ENCODE measurements at places on chromosomes 7 and 10.

GRCh38 chr7:38615665-38616064, 15.5 kb downstream of the AMPH start:
- DNase-seq = no peak

DNA sequence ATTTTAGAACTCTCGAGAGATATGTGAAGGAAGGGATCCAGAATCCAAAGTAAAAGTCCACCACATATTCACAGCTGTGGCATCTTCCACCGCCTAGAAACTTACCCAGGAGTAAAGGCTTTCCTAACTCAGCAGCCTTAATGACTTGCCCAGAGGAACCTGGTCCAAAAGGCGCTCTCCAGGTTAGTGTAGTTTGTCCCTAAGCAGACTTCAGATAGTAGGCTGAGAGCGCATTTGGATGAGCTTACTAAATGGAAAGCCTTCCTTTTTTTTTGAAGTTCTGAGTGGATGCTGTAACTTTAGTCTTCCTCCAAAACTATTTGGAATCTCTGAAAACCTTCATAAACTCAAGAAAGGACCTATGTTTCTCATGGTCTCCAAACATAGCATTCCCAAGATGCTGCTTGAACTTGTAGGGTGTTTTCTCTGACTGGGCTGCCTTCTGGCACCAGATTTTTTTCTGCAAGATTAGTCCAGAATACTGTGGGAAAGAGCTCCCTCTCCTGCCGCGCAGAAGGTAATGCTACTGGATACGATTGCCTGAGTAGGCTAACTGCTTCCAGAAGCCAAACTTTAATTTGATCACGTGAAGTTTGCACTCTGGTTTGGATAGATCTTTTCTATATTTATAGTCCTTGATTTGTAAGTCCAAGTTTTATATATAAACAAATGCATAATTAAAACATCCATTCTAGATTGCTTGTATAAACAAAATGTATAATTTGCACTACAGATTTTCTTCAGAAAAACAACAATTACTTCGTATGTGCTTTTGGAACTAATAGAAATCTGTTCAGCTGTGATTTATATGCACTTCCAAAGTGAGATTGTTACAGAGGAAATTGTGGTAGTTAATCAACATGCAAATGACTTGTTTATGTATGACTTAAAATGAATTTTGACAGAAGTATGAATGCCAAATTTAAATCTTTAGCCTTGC, 19.6 kb upstream of the GPR37 start:
- DNase-seq = no peak

DNA sequence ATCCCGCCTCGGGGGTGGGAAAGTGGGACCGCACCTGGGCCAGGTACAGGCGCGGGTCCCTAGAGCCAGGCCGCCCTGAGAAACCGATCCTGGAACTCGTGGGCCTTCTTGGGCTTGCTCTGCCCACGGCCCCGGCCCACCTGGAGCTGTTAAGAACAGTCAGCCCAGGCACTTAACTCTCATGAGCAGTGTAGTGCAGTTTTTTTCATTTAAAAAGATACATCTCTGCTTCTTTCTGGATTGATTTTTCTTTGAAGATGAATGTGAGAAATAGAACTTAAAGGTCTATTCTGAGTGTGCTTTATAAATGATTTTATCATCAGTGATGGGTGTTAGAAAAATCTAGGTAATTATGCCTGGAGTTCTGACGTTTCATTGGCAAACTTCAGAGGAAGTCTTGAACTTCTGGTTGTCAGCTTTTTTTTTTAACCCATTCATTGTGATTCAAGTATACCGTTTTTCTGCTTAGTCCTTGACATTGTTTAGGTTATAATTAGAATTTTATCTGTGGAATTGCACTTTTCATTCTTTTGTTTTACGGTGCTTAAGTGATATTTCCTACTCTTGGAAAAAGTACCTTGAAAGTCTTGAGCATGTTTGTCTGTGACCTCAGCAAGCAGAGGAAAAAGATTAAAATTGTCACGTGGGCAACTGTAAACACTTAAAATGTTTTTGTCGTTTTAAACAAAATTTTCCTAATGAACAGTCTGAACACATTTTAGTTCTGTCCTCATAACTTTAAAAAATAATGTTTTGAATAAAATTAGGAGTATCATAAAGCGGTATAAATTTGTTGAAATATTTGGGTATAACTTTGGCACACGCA, 906 bp downstream of the CDK1 start:
- DNase-seq = no peak

- DNase-seq = no peak
Observed at GRCh38 chr7:7959979-7960670, 8.5 kb upstream of the GLCCI1 start.

DNA sequence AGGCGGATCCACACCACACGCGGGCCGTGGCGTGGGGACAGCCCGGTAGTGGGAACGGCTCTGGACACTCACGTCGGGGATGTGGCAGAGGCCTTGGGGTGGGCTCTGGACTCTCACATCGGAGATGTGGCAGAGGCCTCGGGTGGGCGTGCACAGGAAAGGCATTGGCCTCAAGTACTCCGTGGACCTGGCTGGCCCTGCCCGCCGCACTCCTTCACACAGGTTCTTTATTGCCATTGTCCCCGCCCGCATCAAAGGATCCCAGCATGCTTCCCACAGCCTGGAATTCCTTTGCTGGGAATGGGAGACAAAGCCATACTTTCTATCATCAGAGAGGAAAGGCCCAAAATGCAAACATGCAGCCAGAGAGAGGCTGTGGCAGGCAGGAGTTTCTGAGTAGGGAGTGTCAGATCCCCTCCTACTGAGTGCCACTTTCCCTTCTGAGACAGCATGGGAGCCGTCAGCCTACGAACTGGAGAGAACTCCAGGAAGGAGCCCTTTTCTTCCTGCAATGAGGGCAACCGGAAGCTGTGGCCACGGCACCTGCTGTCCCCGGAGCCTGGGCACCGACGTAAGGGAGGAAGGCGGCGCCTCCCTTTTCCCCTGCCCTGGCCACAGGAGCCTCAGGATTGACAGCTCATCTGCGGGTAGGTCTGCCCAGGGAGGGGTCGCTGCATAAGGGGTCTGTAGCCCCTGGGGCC, 51.5 kb downstream of the RBM17 start:
- no peak for DNase-seq

GRCh38 chr10:130014263-130015074, 50.4 kb upstream of the EBF3 start:
- no peak for DNase-seq

DNA sequence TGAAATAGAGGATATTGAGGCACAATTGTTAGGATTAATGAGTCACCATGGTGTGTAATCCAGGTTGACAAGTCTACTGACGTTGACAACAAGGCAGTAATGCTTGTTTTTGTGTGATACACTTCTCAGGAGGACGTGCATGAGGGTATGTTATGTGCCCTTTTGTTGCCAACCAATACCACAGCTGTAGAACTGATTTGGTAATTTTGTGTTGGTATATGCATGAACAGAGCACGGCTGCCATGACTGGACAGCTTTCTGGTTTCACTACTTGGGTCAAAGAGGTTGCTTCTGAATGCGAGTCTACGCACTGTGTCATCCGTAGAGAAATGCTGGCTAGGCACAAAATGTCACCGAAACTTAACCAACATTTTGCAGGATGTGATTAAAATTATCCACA, 32.9 kb downstream of the PHTF2 start:
- no peak for DNase-seq

DNA sequence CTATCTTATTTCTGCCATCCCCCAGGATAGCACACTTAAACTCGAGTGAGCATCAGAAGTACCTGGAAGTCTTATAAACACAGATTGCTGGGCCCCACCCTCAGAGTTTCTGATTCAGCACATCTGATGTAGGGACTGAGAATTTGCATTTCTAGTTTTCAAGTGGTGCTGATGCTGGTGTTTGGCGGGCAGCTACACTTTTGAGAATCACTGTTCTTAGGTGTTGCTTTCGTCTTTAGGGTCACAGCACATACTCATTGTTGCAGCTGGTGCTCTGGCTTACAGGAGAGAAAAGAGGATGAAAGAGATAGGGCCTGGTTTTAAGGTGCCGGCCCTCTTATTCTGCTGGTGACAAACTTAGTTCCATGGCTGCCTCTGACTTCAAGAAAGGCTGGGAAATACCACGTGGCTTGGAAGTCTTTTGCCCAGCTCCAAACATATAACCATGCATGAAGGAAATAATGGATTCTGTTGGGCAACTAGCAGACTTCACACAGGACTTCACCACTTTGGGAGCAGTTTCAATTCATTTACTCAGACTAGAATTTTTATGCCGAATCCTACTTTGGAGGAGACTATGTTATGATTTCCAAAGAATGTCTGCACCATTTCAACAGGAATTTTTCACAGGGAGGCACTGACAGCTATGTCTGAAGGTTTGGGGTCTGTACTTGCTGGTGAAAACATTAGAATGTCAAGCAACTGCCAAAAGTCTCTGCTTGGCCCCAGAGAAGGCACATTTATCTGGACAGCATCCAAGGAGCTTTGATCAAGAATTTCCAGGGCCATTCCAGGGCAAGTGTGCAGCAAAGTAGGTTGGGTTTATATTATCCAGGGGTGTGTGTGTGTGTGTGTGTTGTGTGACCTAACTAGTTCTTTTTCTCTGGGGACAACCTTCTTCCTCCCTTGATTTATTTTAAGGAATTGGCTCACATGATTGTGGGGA, 6.9 kb upstream of the MINDY4 start:
- DNase-seq = no peak

DNA sequence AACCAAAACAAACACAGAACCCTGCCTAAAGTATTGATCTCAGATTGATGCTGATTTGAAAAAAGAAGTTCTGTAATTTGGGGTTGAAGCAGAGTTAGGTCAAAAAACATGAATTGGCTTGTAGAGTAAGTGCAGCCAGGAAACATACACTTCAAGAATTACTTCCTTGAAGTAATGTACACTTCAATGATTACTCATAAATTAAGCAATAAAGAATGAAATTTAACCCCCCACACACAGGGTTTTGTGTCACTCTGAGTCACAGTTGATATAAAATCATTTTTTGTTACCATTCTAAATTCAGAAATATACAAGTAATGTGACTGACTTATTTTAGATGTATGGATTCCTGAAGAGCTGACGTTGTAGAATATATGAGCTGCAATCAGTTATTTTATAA, 622.2 kb downstream of the POM121L12 start:
- DNase-seq = no peak

DNA sequence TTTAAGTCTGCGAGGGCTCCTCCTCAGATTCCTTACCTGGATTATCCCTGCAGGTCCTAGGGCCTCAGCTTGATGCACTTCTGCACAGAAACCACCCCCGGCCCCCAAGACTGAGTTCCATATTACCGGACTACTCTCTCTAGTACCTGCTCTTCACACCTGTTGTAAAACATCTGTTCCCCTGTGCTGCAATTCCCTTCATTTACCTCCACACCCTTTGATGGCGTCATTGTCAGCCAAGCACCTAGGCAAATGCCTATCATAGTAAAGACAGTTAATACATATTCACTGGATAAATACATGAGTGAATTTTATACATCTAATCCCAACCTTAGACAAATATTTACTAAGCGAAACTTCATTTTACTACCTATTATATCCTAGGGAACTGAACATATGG, 275.5 kb downstream of the PLXDC2 start:
- no peak for DNase-seq

- DNase-seq = no peak
Observed at GRCh38 chr7:113431406-113431805, 313.1 kb upstream of the SMIM30 start.

DNA sequence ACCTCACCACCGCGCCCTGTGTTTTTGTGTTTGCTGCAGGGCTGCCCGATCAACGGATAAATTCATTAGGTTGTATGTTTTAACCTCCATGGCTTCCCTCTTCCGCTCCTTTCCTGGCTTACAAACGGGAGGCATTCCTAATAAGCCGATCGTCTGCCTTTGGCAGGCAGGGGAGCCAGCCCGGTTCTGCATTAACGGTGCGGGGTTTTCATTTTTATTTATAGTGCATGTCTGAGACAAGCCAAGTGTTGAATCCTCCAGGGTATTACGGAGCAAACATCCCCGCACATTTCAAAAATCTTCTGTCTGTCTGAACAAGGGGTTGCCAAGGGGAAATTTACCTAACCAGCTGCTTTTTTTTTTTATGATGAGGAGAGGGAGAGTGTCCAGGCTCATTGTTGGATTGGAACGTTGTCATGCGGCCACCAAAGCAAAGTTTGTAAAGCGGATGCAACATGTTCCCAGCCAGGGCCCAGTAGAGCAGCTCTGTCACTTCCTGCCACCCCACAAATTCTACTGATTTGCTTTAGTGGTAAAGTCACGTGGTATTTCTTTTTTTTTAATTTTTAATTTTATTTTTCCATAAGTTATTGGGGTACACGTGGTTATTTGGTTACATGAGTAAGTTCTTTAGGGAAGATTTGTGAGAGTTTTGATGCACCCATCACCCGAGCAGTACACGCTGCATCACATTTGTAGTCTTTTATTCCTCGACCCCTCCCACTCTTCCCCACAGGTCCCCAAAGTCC, 92.3 kb upstream of the BAIAP2L1 start:
- DNase-seq = no peak

DNA sequence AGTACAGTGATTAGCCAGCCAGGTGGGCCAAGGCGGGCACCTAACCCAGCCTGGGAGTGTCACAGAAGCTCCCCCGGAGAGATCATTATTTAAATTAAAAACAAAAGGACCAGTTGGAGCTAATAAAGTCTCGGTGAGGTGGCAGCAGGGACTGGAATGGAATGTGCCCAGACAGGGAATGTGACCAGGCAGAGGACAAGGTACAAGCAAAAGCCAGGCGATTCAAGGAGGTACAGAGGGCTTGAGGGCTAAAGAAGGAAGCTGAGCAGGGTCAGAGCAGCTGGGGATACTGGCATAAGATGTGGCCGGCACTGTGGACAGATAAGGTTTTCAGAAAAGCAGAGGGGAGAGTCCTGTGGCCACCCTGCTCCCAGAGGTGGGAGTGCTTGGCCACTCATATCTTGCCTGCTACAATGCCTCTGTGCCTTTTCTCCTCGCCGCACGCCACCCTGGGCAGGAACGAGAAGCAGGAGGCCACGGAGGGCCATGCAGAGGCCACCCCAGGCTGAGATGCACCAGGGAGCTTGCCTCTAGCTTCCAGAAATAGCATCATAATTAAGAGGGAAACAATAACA, 13.2 kb downstream of the TMEM273 start:
- no peak for DNase-seq

- DNase-seq = no peak
Observed at GRCh38 chr7:55024776-55025175, 6.0 kb downstream of the EGFR start.

- no peak for DNase-seq
Observed at GRCh38 chr7:139118805-139119485, 9.4 kb upstream of the ZC3HAV1 start.

DNA sequence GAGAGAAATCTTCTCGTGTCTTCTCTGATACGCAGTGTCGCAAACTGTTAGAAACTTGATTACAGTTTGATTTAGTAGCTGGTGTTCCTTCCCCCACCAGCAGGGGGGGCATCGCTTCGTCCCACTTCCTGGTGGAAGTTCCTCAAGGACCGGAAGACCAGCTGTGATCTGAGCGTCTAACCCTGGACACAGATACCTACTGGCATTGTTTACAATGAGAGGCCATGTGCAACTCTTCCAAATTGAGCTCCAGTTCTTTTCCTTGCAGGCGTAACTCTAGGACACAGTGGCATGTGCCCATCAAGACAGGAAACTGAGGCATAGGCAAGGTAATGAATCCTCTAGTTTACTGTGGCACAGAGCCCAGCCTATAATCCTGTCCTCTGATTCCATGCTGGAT, 219.0 kb downstream of the CCDC3 start:
- DNase-seq = peak; percentile 36
